Right kidney (tissue), 9 donors: ENCODE measurements at places on chromosomes 11 and 22.
A peak's percentile ranks its signal among the peaks of the same experiment; 100 is the strongest.

GRCh38 chr11:127345819-127346459 lies 345.4 kb upstream of the KIRREL3 start:
- peak; percentile 44 for DNase-seq

DNA sequence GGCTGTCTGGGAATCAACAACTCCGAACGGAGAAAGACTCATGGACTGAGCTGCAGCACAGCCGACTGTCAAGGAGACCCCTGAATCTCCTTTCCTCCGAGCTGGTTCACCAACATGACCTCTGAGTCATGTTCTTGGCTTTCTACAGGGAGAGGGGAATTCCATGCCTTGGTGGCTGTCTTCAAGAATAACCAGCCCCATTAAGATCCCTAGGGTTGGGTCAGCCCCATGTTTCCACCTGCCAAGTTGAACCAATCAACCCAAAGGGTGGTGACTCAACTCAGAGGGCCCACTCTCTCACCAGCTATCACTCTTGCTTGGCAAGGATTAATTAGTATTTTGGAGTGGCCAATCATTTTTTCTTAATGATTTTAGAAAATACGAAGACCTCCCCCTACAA lies 28.3 kb upstream of the IGSF22 start:
- no peak for DNase-seq

GRCh38 chr11:13952221-13952620 lies 10.3 kb upstream of the SPON1 start:
- no peak for DNase-seq

GRCh38 chr11:37704791-37705190 lies 1106.8 kb upstream of the RAG2 start:
- DNase-seq: no peak

GRCh38 chr22:47116426-47117341 lies 354.2 kb downstream of the TBC1D22A start:
- DNase-seq: no peak

GRCh38 chr11:119315131-119316015 lies 1.6 kb downstream of the MCAM start:
- DNase-seq: peak; percentile 61

- DNase-seq: no peak
Observed at GRCh38 chr11:47083913-47084312, 92.8 kb downstream of the ARFGAP2 start.

- DNase-seq: no peak
Observed at GRCh38 chr11:7904917-7905316, 26.2 kb downstream of the OR10A6 start.

- no peak for DNase-seq
Observed at GRCh38 chr11:1884303-1884700, 7.4 kb downstream of the PRR33 start.

GRCh38 chr22:40727964-40728615 lies 48.8 kb downstream of the MCHR1 start:
- no peak for DNase-seq

GRCh38 chr11:133895551-133895950 lies 50.2 kb upstream of the SPATA19 start:
- DNase-seq: no peak

GRCh38 chr11:9132203-9132878 lies 40.9 kb upstream of the SCUBE2 start:
- DNase-seq: no peak

GRCh38 chr11:96014217-96014616 lies 90.3 kb upstream of the MTMR2 start:
- no peak for DNase-seq

- DNase-seq: no peak
Observed at GRCh38 chr11:126430581-126431335, 75.3 kb downstream of the ST3GAL4 start.

DNA sequence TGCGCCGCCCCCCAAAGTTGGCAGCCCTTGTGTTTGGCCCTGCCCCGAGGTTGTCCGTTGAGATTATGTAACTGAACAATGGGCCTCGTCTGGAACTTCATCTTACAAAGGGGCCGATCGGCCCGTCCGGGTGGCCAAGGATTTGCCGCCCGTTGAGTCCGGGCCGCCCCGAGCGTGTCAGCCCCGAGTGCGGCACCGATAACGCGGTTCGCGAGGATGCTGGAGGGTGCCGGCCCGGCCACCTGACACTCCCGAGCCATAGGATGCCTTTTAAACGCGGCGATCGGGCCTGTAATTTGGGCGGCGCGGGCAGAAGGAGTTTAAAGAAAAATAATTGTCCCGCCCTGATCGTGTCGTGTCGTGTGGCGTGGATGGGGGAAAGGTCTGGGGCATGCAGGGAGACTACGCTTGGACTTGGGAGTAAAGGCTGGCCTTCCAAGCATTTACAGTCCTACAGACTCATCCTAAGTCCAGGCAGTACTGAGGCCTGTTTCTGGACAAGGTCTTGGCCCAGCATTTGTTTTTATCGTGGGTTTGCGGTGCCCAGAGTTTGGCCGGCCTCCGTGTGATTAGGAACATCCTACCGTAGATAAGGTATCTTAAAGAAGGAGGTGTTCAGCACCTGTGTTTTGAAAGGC lies 1.3 kb downstream of the WEE1 start:
- DNase-seq: peak; percentile 77

DNA sequence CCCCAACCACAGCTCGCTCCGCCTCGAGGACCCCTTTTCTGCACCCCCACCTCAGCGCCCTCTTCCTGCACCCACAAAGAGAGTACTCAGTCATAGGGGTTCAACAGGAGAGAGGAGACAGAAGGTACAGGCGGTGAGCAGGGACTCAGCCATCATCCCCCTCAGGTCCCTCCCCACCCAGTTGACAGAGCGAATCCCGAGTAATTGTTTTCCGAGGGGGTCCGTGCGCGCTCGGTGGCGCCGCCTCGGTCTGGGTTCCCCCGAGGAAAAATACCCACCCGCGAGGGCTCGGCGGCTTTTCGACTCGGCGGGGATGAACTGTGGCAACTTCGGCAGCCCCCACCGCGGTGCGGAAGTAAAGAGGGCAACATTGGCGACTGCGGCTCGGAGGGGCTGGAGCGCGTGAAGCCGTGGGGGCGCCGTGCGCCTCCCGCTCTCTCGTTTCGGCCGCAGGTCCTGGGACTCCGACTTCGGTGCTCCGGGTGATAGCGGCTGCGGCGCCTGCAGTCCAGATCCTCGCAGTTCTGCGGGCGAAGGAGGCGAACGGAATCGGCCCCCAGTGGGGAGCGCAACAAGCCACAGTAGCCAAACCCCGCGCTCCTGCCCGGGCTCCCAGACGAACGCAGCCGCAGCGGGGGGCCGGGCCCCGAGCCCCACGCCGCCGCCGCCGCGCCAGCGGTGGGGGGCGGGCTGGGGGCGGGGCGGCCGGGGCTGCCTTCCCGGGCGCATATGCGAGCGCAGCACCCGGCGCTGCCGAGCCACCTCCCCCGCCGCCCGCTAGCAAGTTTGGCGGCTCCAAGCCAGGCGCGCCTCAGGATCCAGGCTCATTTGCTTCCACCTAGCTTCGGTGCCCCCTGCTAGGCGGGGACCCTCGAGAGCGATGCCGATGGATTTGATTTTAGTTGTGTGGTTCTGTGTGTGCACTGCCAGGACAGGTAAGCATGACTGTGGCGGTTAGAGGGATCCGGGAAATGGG lies at the start of gene NELL1:
NELL1 (plus strand) TSS at position 743 of the 976 bp plus-strand sequence.
- DNase-seq: peak; percentile 56

- DNase-seq: peak; percentile 72
Observed at GRCh38 chr22:38051900-38052862, 5.0 kb upstream of the PICK1 start.

DNA sequence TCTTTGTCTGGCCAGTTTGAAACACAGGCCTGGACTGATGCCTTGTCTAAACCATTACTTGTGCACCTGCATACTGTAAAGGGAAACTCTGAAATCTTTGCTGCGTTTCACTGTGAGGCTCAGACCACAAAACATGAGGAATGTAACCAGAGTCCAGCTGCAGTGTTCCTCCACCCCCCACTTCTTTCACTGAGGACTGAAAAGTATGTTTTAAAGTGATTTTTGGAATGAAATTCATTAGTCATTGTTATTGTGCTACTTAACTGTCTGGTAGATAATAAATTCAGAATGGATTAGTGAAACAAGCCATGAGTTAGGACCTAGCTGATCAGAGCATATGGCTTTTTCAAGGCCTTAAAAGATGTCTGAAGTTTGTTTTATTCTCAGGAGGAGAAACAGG lies 181.2 kb downstream of the WNT11 start:
- DNase-seq: peak; percentile 8

DNA sequence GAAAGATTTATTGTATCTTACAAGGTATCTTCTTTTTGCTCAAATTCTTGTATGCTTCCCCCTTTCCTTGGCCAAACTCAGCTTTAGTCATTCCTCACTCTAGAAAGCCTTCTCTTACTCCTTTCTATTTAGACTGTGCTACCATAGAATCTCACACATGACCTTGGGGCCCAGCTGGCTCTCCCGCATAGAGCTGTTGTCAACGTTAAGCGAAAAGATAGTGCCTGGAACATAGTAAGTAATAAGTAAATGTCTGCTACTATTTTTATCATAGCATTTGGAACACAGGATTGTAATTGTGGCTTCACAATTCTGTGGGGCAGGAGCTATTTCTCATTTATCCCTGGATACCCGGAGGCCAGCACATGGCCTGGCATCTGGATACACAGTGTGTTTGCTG lies 38.9 kb upstream of the OR4B1 start:
- no peak for DNase-seq

DNA sequence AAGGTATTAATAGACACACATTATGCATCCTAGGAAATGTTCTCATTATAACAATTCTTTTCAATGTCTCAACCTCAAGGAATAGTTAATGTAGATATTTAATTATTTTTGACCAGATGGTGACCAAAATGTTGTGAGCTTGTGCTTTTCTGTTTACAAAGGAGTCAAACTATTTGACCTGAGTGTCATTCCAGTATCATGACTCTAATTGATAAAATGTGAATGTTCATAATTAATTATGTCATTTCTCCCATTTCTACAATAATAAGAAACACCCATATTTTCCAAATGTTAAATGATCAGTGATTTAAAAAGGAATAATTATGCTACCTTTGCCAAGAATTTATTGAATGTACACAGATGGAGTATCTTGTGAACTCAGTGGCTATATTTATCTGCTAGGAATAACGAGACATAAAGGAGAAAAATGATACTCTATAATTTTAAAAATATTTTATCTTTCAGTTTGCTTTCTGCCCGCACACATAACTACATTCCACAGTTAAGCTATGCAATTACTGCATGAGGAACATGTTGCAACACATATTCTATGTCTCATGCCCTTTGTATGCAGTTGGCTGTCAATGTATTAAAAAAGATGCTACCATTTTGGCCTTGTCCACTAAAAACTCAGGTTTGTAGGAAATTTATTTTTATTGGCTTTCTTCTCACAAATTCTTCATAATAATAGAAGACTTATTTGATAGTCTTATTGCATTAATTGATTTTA lies 376.7 kb upstream of the CCDC179 start:
- no peak for DNase-seq

GRCh38 chr11:130533113-130533798 lies 84.8 kb downstream of the ADAMTS15 start:
- DNase-seq: peak; percentile 74

GRCh38 chr11:7508087-7508486 lies 5.7 kb upstream of the PPFIBP2 start:
- no peak for DNase-seq
